ENCODE measurements at places on chromosomes 6 and 20.

GRCh38 chr20:37316116-37316774, 26.8 kb downstream of the MANBAL start:
- no peak for DNase-seq

DNA sequence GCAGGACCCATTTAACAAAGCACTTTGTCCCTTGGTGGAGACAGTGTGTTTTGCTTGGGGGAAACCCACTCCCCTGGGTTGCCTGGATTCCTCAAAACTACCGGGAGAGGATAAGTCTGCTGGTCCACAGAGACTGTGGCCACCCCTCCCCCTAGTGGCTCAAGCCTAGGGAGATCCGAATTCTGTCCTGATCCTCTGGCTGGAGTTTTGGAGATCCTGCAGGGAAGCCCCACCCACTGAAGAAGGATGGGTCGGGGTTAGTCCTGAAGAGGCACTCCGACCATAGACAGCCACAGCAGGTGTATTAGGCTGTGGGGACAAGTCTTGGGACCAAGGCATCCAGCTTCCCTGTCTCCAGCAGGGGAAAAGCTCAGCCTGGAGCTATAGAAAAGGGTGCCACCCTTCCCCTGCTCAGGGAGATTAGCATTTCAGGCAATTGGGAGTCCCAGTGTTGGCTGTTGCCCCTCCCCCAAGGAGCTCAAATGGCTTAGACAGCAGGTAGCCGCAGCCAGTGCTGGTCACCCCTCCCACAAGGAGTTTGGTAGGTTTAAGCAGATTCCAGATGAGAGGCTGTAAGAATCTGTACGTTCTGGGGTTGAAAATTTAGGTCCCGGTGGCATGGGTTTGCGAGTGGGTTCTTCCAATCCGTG, 750.0 kb downstream of the TBC1D32 start:
- no peak for DNase-seq

DNA sequence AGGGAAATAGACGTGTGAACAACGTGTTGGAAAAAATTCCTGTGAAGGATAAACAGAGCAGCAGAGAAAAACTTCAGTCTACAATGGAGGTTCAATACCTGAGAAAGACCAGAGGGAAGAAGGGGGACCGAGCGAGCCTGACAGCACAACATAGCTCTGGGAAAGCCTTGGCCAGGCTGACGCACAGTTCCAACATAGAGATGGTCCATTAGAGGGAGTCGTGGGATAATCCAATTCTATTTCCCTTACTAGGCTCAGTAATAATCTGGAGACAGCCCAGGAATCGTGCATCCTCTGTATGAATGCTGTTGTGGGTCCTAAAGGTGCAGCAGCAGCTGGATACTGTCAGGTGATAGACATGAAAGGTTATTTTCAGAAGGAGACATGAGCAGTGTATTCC, 370.8 kb upstream of the BTBD3 start:
- DNase-seq = no peak

GRCh38 chr6:35086636-35087360, 54.3 kb downstream of the TCP11 start:
- no peak for DNase-seq

GRCh38 chr6:136123468-136123867, 126.6 kb downstream of the MTFR2 start:
- no peak for DNase-seq

GRCh38 chr6:82408952-82409431, 45.4 kb downstream of the TPBG start:
- no peak for DNase-seq

Measured in CD4-positive, alpha-beta memory T cell (primary cell).